Stimulated activated CD4-positive, alpha-beta T cell treated with anti-CD3 and anti-CD28 coated beads, TNF-alpha, amount 100 ng/mL, for 24 hours (primary cell): ENCODE measurements at places on chromosomes 2 and 18.

GRCh38 chr2:128350736-128351135, 32.1 kb upstream of the HS6ST1 start:
- no peak for DNase-seq

DNA sequence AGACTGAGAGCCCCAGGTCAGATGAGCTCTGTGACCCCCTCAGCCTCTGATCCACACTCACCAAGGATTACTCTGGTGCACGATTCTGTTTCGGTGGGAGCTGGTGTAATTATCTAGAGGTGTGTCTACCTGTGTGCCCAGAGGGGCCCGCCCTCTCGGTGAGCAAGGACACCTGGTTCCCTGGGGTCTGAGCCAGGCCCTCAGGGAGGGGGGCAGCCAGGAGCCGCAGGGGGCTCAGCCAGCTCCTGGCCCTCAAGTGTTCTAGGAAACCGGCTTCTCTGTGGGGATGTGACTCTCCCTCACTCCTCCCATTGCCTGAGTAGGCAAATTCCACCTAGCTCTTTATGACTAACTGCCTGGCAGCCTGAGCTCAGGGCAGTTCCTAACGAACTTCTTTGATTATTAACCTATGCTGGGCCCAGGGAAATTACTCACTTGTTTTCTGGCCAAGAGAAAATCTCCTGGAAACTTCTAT, 17.4 kb downstream of the AGAP1 start:
- DNase-seq = no peak

GRCh38 chr2:186058614-186059013, 320.0 kb downstream of the FSIP2 start:
- no peak for DNase-seq

DNA sequence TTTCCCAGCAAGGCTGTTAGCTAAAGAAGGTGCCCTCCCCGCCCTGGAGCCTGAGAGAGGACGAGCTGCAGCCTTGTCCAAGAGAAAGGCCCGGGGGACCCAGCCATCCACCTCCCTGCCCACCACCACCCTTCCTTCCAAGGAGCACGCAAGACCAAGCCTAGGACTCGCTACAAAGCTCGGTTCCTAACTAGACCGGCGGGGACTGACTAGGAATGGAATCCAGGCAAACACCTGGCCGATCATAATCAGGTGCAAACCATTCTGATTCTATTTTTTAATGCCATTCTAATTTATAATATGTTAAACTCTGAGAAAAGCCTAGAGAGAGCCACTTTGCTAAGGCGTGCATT, 19.7 kb upstream of the TUBB6 start:
- DNase-seq = no peak

DNA sequence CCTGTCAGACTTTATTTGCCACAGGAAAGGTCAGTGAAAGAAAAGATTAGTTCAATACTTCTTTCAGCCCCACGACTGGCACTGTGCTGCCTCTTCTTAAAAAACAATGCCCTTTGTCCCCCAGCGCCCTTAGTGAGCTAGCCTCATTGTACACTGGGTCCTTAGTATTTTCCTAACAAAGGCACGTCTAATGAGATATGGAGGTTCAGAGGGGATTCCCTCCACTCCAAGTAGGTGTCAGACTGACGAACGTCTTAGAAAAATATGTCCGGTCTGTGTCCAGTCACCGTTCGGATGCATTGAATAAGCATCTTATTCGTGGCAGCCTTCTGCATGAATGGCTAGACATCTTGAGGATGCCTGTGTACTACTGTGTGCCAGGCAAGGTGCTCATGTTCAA, 1.1 kb downstream of the FECH start:
- DNase-seq = no peak

- DNase-seq = no peak
These were observed 835.3 kb downstream of the EPHA4 start for GRCh38 chr2:220736778-220737177.

- DNase-seq = no peak
These were observed 370.2 kb downstream of the EN1 start for GRCh38 chr2:118477111-118477862.

DNA sequence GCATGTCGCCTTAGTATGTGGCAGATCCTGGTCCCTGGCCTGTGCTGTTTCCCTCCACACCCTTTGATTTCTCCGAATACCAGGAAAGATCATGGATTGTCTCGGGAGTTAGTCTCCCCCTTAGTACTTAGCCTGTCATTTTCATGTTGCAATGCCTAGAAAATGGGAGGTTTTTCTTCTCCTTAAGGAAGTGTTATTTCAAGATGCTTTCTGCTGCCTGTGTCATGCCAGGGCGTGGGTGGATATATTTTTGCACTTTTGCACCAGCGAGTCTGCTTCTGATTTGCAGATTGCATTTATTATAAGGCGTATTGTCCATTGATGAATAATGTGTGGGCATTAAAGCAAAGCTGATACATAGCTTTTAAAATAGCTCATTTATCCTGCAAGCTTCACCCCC, 223.5 kb downstream of the NEDD4L start:
- DNase-seq = no peak

DNA sequence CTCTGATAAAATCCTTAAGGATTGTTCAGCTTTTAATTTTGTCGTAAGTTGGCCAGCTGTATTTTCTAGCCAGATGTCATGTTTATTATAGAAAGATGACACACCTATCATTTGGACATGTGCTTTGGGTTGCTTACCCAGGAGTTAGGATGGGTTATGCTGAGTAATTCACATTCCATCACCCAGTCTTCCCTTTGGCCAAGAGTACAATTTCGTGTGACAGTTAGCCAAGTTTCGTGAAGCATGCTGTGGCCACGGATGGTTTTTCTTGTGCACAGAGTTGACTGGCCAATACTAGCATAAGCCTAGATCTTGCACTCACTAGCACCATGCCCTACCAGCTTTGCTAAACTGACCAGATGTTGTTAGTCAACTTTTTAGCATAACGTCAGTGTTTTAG, 5.8 kb downstream of the MAPRE3 start:
- DNase-seq = no peak

DNA sequence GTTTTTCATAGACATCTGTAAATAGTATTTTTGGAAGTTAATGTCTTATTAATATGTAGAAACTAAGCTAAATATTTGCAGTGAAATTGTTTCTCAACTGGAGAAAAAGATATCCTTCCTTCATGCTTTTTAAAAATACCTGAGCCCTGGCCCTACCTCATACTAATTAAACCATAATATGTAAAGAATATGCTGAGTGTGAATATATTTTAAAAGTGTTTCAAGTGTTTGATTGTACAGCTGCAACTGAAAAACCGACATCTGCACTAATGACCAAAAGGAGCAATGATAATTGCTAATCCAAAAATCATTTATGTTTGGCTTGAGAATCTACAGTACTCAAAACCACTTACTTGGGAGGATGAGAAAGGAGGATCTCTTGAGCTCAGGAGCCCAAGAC, 156.7 kb downstream of the MBD5 start:
- no peak for DNase-seq

- DNase-seq = no peak
These were observed 203.5 kb downstream of the LPIN1 start for GRCh38 chr2:11949732-11950523.

DNA sequence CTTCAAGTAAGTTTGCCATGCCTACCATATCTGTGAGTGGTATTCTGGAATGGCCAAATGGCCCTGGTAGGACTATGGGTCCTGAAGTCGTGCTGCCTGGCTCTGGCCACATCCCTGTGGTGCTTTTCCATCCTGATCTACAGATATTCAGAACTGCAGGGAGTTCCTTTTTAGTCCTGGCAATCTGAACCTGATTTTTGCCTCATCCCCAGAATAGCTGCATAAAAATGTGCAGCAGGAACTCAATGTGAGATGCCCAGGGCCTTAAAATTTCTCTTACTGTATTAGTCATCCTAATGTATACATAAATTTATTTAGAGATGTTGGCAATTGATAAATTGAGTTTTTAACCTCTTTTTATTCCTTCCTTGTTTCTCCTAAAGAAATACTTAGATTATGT, 5.3 kb downstream of the SERPINB13 start:
- DNase-seq = no peak

DNA sequence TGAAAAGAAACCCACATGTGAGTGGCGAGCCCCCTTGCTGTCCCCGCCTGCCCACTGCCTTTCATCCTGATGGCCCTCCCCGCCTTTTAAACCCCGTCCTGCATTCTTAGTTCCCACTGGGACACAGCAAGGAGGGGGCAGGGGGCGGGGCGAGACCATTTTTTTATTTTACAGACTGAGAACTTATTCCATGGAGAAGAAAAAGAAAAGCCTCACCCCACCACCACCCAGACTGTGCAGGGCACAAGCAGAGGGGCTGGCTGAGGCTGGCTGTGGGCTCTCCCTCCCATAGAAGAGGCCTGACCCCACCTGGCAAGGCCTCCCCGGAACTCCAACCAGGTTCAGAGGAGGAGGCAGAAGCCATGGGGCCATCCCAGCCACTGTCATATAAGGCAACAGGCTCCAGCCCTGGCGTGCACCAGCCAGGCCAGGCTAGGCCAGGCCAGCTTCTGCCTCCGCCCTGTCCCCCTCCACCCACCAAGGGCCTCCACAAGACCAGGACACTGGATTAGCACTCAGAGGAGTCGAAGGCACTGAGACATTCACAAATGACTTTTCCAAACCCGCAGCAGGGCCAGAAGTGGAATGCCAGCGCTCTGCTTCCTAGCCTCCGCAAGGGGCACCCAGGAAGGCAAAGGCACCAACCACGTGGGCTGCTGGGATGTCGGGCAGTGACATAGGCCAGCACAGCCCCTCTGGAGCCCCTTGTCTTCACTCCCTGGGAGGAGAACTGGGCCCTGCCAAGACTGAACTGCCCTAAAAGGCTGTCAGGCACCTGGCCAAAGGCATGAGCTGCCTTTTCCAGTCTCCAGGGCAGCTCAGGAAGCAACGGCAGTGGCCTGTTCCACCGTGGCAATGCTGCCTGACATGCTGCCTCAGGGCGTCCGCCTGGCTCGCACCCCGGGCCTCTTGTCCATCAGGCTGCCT, 37.5 kb upstream of the SEMA4C start:
- no peak for DNase-seq

GRCh38 chr18:48085781-48086487, 155.5 kb upstream of the SMAD2 start:
- DNase-seq = no peak

- no peak for DNase-seq
These were observed 76.4 kb downstream of the LTBP1 start for GRCh38 chr2:33022989-33023727.
